ENCODE measurements at places on chromosomes 3 and 15. TPM values are rescaled to one million over a fixed set of nuclear protein-coding genes. Genes with fewer than 3 reads are reported as not detected.

IQCF5 gene
- not detected for polyA plus RNA-seq

ZKSCAN7 gene
- 4.8 TPM for polyA plus RNA-seq

- DNase-seq = no peak
Measured at GRCh38 chr3:123655400-123655799, 70.5 kb upstream of the HACD2 start.

BCL2A1 gene
- polyA plus RNA-seq = not detected

TTLL13 gene
- polyA plus RNA-seq = 0.04 TPM

DNA sequence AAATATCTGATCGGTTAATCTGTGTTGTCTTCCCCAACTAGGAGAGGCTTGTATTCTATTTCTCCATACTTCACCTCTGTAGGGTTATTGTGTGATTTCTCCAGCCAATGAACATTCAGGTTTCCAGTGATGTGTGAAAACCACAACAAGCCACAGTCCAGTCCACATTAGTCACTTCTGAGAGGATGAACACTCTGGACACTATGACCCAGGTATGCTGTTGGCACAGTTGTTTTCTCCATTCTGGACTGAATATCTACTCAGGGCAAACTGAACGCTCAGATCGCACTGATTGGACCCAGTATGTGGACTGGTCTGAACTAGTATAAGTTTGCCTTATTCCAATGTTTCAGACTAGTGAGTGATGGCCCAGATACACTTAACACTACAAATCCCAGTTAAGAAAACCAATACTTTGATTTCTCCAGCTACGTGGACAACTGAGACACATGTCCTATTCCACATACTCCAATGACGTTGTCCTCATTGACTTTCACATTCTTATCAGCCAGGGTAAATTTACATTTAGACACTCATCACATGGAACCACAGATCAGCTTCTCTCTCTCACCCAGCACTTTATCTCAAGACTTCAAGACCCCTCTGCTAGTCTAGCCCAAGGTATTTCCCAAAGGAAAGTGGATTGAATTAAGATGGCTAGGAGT is 587.4 kb upstream of the SGO1 start:
- DNase-seq = no peak

ILDR1 gene
- not detected for polyA plus RNA-seq

CELF6 gene
- polyA plus RNA-seq = 0.16 TPM

MOBP gene
- polyA plus RNA-seq = not detected

DNA sequence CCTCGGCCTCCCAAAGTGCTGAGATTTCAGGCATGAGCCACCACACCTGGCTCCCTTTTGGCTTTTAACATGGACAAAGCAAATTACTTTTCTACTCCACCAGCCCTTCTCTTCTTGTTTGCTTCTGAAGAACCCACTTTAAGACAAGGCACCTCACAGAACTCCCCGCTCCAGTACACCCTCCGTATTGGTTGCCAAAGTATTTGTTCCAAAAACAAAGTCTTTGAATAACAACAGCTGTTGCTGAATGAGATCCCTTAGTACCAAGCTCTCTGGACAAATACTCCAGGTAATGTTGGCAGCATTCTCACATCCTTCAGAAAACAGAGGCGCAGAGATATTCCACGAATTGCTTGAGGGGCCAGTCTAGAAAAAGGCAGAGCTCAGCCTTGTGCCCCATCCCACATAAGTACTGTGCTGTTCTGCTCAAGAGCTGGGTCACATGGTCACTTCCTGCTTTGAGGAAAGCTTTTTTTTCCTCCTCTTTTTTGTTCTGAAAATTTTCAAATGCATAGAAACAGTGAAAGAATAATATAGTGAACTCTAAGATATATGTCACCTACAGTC is 7.3 kb upstream of the CHCHD6 start:
- DNase-seq = no peak

GRCh38 chr15:73353734-73354133 is 15.0 kb downstream of the HCN4 start:
- no peak for DNase-seq

WDR93 gene
- polyA plus RNA-seq = 0.17 TPM

DNA sequence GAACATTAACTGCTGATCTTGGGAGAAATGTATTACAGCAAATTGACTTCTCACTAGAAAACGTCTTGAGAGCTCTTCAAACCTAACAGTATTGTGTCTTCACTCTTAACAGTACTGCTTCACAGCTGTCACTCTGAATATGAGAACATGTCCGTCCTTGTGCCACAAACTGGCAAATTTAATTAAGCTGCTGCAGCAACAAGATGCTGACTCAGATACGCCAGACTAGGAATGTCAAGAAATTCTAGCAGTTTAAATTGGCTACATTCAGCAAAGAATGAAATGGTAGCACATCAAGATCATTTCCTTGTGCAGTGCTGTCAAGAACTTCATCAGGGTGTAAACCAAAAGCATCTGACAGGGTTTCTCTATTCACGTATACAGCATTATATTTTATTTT is 7.6 kb downstream of the ICE2 start:
- no peak for DNase-seq

DNA sequence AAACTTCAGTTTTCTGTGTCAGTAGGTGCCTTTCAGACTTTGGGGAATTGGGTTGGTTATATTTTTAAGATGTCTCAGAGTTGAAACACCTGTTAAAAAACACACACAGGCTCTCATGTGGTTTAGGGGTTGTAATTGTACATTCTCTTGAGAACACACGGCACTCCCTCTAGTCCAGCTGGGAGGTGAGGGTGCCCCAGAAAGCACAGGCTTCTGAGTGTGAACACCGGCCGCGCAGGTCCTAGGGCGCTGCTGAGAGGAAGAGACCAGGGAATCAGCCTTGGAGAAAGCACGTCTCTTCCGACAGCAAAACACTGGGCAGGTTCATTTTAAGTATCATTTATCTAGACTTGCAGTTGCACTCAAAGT is 68.0 kb upstream of the RPL35A start:
- no peak for DNase-seq

DNA sequence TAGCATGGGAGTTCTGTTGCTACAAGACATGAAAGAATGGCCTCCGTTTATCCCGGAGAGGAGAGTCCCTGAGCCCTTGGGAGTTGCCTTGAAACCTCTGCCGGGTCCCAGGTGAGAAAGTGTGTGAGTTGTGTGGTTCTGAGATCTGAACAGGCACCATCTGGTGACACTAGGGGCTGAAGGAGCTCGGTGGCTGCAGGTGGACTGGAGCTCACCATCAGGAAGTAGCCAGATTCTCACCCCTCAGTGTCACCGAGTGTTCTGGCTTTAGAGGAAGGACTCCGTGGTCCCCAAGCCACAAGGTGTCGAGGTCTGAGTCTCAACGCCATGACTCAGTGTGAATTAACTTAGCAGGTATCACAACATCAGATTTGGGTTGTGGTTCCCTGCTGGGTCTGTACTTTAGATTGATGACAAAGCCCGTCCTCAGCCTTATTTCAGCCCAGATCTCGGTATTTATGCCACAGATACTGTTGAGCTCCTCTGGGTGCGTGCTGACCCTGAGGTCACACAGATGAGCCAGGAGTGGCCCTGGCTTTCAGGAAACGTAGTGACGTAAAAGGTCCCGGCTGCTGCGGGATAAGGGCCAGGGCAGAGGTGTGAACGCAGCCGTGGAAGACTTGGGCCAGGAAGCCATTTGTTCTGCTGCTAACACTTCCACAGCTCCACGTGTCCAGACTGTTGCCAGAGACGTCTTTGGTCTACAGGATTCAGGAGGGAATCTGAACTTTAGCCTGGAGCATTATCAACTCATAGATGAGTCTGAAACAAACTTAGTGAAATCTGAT is 54.4 kb downstream of the PGPEP1L start:
- no peak for DNase-seq

ACOX2 gene
- 32.3 TPM for polyA plus RNA-seq

- no peak for DNase-seq
Measured at GRCh38 chr3:179476215-179476614, 24.9 kb upstream of the GNB4 start.

LRRC49 gene
- polyA plus RNA-seq = 8.6 TPM

IMPG2 gene
- polyA plus RNA-seq = 0.10 TPM
